PC-3 (cell line): ENCODE measurements at places on chromosomes 13 and 19. TPM values are rescaled to one million over a fixed set of nuclear protein-coding genes. Genes with fewer than 3 reads are reported as not detected.

The SSC5D gene
- total RNA-seq, result 0.17 TPM in 1 of 2 replicates, not detected in the other

The PRSS57 gene
- not detected in 2 replicates for total RNA-seq

The GNG8 gene
- total RNA-seq, result not detected in 2 replicates

The ZNF780B gene
- total RNA-seq, result 7.1 and 8.5 TPM in 2 replicates

The TRAPPC2B gene
- total RNA-seq, result 16.1 and 21.0 TPM in 2 replicates

The CTXN1 gene
- total RNA-seq, result 11.4 and 40.3 TPM in 2 replicates

The MADCAM1 gene
- total RNA-seq, result 0.11 and 0.17 TPM in 2 replicates

The LILRB4 gene
- not detected in 2 replicates for total RNA-seq

The ADAMTS10 gene
- 1.2 TPM in 1 of 2 replicates, not detected in the other for total RNA-seq

GRCh38 chr13:112072534-112073244, 5.7 kb downstream of the SOX1 start:
- no peak for DNase-seq
- H3K4me1 ChIP-seq, result no peaks in the 10 kb centered on the region
- H3K27me3 ChIP-seq, result peaks cover 17% of the 10 kb centered on the region
- H3K36me3 ChIP-seq, result no peaks in the 10 kb centered on the region
- H3K4me3 ChIP-seq, result no peak overlapping the region

- no peak for DNase-seq
- no peaks in the 10 kb centered on the region for H3K4me1 ChIP-seq
- no peak overlapping the region for H3K4me3 ChIP-seq
These were observed 166.0 kb downstream of the GPC5 start for GRCh38 chr13:91564396-91564795.

- H3K4me3 ChIP-seq, result no peak overlapping the region
- H3K27ac ChIP-seq, result no peak overlapping the region
- H3K27me3 ChIP-seq, result peaks cover 56% of the 10 kb centered on the region
- no peaks in the 10 kb centered on the region for H3K36me3 ChIP-seq
These were observed 12.0 kb upstream of the LAIR1 start for GRCh38 chr19:54376610-54377285.

GRCh38 chr19:36973844-36974195, 57.7 kb downstream of the ZNF568 start:
- H3K4me1 ChIP-seq, result no peaks in the 10 kb centered on the region
- no peak for DNase-seq
- H3K27ac ChIP-seq, result no peak overlapping the region
- H3K4me3 ChIP-seq, result no peak overlapping the region
- H3K36me3 ChIP-seq, result no peaks in the 10 kb centered on the region

GRCh38 chr19:8021374-8021773, 15.9 kb upstream of the ELAVL1 start:
- H3K36me3 ChIP-seq, result no peaks in the 10 kb centered on the region
- no peak for DNase-seq
- no peak overlapping the region for H3K4me3 ChIP-seq
- no peaks in the 10 kb centered on the region for H3K4me1 ChIP-seq
- no peaks in the 10 kb centered on the region for H3K27me3 ChIP-seq
- H3K27ac ChIP-seq, result no peak overlapping the region

DNA sequence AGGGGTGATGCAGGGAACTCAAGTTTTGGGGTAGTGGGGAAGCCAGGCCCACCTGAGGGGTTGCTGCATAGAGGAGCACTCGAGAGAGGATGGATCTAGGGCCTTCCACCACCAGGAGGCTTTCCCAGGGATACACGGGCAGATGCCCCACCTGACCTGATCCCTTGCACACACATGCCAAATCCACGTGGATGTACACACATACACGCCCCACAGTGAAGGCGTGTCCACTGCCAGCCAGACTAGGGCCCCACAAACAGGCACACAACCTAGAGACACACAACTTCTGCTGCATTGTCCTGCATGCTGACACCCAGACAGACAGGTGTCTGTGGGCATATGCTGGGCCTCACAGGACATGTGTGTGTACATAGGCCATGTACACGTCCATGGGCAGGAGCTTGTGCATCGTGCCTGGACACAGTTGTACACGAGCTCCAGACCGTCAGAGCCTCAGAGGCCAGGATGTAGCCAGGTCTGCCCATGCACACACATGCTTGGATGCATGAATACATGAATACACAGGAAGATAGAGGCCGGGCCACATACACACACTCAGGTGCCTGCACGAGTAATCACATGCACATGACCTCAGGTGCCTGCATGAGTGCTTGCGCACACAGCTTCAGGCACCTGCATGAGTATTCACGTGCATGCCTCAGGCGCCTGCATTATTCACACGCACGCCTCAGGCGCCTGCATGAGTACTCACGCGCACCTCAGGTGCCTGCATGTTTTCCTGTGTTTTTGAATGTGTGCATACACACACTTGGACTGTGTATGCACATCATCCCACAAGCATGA, 8.9 kb downstream of the CCDC97 start:
- DNase-seq, result no peak
- peaks cover 8% of the 10 kb centered on the region; the same call in 1 of the 2 replicates for H3K36me3 ChIP-seq
- no peak overlapping the region for H3K4me3 ChIP-seq
- H3K4me1 ChIP-seq, result peaks cover 21% of the 10 kb centered on the region
- no peaks in the 10 kb centered on the region for H3K27me3 ChIP-seq
- H3K27ac ChIP-seq, result no peak overlapping the region

DNA sequence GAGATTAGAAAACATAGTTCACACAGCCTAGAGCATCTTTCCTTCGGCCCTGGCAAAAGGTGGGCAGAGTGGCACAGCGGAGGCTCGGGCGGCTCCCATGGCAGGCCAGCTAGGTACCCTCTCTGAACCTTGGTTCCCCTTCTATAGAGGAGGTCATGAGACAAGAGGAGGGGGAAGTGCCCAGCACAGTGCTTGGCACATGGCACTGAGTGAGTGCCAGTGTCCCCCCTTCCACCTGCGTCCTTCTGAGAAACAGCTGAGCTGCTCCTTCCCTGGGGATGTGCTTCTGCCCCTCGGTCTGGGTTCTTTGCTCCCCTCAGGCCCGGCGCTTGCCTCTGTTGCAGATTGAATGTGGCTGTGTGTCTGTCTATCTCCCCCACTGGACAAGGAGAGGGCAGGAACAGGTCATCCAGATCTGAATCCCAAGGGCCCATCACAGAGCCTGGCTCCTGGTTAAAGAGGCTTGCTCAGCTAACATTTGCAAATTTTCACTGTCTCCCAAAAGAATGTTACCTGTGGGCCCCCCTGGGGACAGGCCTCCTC, 165.6 kb downstream of the USP12 start:
- H3K36me3 ChIP-seq, result no peaks in the 10 kb centered on the region
- no peaks in the 10 kb centered on the region for H3K27me3 ChIP-seq
- no peaks in the 10 kb centered on the region for H3K4me1 ChIP-seq
- DNase-seq, result no peak

GRCh38 chr19:4592445-4592844, 33.0 kb upstream of the SEMA6B start:
- H3K27ac ChIP-seq, result no peak overlapping the region
- no peaks in the 10 kb centered on the region for H3K4me1 ChIP-seq
- no peaks in the 10 kb centered on the region for H3K27me3 ChIP-seq

GRCh38 chr13:110652231-110652730, 36.9 kb downstream of the NAXD start:
- no peak overlapping the region for H3K4me3 ChIP-seq
- H3K27ac ChIP-seq, result no peak overlapping the region
- no peaks in the 10 kb centered on the region for H3K27me3 ChIP-seq
- no peaks in the 10 kb centered on the region for H3K4me1 ChIP-seq
- DNase-seq, result no peak
- no peaks in the 10 kb centered on the region for H3K36me3 ChIP-seq

GRCh38 chr13:27920677-27921420, 1.0 kb downstream of the PDX1 start:
- DNase-seq, result peak; percentile 26
- H3K27ac ChIP-seq, result no peak overlapping the region
- H3K27me3 ChIP-seq, result peaks cover 11% of the 10 kb centered on the region; the same call in 1 of the 2 replicates

DNA sequence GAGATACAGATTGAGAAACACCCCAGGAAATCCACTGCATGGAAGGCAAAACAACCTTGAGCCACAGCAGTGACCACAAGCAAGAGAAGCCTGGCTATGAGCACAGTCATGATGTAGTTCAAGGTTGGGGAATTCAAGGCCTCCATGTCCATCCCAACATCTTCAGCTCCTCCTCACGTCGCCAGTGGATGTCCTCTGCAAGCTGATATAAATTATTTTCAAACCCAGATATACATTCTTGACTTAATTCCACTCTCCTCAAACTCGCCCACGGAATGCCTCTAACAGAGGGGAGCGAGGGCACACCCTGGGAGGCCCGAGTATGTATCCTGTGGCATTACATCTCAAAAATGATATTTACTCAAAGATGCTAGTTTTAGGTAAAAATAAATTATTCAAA, 105.5 kb downstream of the SHISA2 start:
- H3K4me3 ChIP-seq, result no peak overlapping the region
- no peaks in the 10 kb centered on the region for H3K27me3 ChIP-seq
- H3K27ac ChIP-seq, result no peak overlapping the region
- H3K36me3 ChIP-seq, result no peaks in the 10 kb centered on the region
- no peak for DNase-seq
- peaks cover 12% of the 10 kb centered on the region for H3K4me1 ChIP-seq

DNA sequence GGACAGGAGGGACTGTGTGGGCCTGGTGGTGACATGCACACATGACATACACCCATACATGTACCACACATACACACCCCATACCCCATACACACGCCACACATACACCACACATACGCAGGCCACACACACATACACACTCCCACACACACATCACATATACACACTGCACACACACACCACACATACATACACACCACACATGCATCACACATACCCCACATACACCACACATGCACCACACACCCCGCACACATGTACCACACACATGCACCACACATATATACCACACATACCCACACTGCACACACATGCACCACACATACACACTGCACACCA, 76.5 kb upstream of the KCTD15 start:
- no peak overlapping the region for H3K27ac ChIP-seq
- no peak for DNase-seq
- no peak overlapping the region for H3K4me3 ChIP-seq
- H3K27me3 ChIP-seq, result no peaks in the 10 kb centered on the region

- H3K36me3 ChIP-seq, result peaks cover 20% of the 10 kb centered on the region
- peak within 1 kb of the TSS; percentile 100 for H3K4me3 ChIP-seq
- H3K27me3 ChIP-seq, result no peaks in the 10 kb centered on the region
- DNase-seq, result peak; percentile 98
- peaks cover 50% of the 10 kb centered on the region for H3K4me1 ChIP-seq
These were observed at the start of gene ZNF460 for GRCh38 chr19:57280165-57280961. Gene ZNF460 (plus strand): TSS chr19:57280485. CDS start chr19:57280807, 322 bp downstream.

- H3K4me1 ChIP-seq, result peaks cover 9% of the 10 kb centered on the region; the same call in 1 of the 2 replicates
- H3K4me3 ChIP-seq, result peak within 1 kb of the TSS; percentile 69
- no peak within 1 kb of the TSS for H3K27ac ChIP-seq
- DNase-seq, result peak; percentile 41
- H3K27me3 ChIP-seq, result no peaks in the 10 kb centered on the region
These were observed at the start of gene HSD17B14 for GRCh38 chr19:48836089-48837017. Gene HSD17B14 (minus strand): TSS chr19:48836491. CDS start chr19:48836411, 80 bp downstream.

GRCh38 chr13:110216398-110217041, 90.4 kb downstream of the COL4A1 start:
- H3K36me3 ChIP-seq, result no peaks in the 10 kb centered on the region
- no peaks in the 10 kb centered on the region for H3K27me3 ChIP-seq
- no peak overlapping the region for H3K27ac ChIP-seq
- no peak for DNase-seq

GRCh38 chr19:32063601-32064000, 281.8 kb upstream of the ZNF507 start:
- H3K4me3 ChIP-seq, result no peak overlapping the region
- no peaks in the 10 kb centered on the region for H3K36me3 ChIP-seq
- no peak overlapping the region for H3K27ac ChIP-seq
- no peaks in the 10 kb centered on the region for H3K27me3 ChIP-seq

DNA sequence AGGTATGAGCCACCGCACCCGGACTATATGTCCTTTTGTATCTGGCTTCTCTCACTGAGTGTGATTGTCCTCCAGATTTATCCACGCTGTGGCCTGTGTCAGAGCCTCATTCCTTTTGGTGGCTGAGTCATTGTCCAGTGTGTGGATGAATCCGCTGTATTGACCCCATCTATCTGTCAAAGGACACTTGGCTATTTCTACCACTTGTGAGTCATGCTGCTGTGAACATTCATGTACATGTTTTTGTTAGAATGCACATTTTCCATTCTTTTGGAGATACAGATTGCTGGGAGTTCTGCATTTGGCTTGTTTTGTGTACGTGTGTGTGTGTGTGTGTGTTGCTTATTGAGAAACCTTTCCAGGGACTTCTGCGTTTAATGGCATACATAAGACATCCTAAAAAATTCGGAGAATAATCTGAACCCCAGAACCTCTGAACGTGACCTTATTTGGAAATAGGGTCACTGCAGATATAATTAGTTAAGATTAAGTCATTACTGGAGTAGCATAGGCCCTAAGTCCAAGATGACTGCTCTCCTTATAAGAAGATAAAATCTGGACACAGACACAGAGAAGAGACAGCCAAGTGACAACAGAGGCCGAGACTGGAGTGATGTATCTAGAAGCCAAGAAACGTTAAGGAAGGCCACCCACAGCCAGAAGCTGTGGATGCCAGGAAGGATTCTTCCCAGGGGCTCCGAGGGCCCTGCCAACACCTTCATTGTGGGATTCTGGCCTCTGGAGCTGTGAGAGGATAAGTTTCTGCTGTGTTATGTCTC, 4.9 kb upstream of the GIPC3 start:
- DNase-seq, result peak; percentile 69
- no peak overlapping the region for H3K4me3 ChIP-seq
- no peaks in the 10 kb centered on the region for H3K27me3 ChIP-seq
- H3K36me3 ChIP-seq, result no peaks in the 10 kb centered on the region; the same call in 1 of the 2 replicates
